ENCODE measurements at places on chromosomes 3 and 15. TPM values are rescaled to one million over a fixed set of nuclear protein-coding genes. Genes with fewer than 3 reads are reported as not detected.

GRCh38 chr3:39168156-39168780 lies 14.9 kb upstream of the CSRNP1 start:
- no peak for DNase-seq

DNA sequence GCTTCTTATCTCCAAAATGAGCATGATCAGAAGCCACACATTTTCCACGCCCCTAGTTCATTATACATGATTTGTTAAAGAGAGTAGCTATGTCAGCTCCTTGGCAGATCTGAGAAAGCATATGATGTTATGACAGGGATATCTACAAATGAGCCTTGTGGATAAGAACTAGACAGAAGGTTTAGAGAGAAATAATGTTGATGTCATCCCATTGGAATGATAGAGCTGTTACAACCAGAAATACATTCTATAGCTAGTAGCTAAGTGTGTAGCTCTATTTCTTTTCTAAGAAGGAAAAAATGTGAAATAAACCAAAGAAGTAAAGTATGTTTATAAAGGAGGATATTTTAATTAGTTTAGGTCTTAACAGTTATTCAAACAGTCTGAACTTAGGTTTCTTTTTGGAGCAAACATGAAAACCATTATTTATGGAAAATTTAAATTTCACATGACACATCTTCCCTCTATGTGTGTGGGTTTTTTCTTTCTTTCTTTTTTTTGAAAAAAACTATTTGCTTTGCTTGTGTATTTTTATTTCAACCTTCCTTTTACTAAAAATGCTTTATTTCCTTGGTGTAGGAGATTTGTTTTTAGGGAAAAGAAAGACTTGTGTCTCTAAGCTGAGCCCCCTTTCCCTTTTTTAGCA lies 167.7 kb downstream of the GHSR start:
- DNase-seq, result peak; percentile 79

- DNase-seq, result no peak
Observed at GRCh38 chr3:165545059-165545458, 292.2 kb downstream of the BCHE start.

Gene FOXL2NB
- total RNA-seq, result not detected

Gene GABRR3
- not detected for total RNA-seq

Gene SPATA12
- not detected for total RNA-seq

- DNase-seq, result peak; percentile 46
Observed at GRCh38 chr3:155853214-155854140, 750 bp downstream of the SLC33A1 start.

- DNase-seq, result no peak
Observed at GRCh38 chr15:71003319-71003718, 110.7 kb downstream of the LRRC49 start.

DNA sequence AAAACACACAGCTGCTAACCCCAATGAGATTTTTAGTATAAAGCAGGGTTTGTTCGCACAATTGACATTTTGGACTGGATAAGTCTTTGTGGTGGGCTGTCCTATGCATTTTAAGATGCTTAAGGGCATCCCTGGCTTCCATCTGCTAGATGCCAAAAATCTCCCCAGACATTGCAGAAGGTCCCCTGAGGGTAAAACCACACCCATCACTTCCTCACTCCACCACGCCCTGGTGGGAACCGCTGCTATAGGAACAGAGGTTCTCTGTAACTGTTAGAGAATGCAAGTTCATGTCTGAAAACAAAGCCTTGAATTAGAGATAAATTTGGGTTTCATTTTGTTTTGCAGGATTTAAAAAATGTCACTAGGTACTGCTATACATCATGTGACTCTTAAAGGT lies 67.7 kb downstream of the ARHGEF26 start:
- no peak for DNase-seq

Gene NRG4
- not detected for total RNA-seq

- DNase-seq, result peak; percentile 47
Observed at GRCh38 chr3:57017459-57017845, 43.0 kb upstream of the SPATA12 start.

Gene CCR8
- total RNA-seq, result not detected

- no peak for DNase-seq
Observed at GRCh38 chr15:76998663-76999285, 3.8 kb downstream of the PSTPIP1 start.

Gene MRAS
- 75.6 TPM for total RNA-seq

Gene ZCWPW2
- 0.79 TPM for total RNA-seq

- no peak for DNase-seq
Observed at GRCh38 chr15:34116620-34117019, 14.7 kb downstream of the PGBD4 start.

Gene RASSF1
- 21.1 TPM for total RNA-seq

DNA sequence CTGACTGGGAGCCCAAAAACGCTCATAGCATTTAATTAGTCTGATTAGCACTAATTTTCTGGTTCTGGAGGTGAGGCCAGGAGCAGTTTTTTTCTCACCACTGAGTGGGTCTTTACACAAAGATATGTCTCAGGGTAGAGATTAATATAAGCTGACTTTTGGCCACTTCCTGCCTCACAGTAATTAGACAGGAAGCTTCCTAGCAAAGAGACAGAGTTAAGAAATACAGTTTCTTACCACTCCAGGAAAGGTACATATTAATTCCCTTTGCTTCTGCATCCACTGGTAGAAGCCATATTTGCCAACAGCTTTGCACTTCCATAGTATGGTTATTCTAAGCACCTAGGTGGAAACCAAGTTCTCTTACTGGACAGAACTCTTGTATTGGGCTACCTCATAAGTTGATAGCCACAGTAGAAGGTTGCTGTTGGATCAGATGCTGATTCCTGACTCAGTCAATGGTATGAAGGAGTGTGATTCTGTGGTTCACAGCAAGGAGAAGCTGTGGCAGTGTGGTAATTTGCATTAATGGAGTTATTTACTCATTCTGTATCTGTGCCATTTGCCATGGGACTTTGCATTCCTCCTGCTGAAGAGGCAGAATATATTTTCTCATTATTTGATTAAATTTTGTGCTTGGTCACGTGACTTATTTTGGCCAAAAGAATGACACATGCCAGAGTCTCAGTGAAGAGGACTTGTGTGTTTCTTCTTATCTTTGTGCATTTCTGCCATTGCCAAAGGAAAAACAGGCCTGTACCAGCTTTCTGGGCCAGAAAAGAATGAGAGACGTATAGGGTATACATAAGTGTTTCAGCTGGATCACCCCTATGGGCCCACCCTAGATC lies 17.5 kb upstream of the ZBTB20 start:
- no peak for DNase-seq

GRCh38 chr3:43448098-43448497 lies 161.8 kb downstream of the SNRK start:
- no peak for DNase-seq

Gene CHST13
- not detected for total RNA-seq

DNA sequence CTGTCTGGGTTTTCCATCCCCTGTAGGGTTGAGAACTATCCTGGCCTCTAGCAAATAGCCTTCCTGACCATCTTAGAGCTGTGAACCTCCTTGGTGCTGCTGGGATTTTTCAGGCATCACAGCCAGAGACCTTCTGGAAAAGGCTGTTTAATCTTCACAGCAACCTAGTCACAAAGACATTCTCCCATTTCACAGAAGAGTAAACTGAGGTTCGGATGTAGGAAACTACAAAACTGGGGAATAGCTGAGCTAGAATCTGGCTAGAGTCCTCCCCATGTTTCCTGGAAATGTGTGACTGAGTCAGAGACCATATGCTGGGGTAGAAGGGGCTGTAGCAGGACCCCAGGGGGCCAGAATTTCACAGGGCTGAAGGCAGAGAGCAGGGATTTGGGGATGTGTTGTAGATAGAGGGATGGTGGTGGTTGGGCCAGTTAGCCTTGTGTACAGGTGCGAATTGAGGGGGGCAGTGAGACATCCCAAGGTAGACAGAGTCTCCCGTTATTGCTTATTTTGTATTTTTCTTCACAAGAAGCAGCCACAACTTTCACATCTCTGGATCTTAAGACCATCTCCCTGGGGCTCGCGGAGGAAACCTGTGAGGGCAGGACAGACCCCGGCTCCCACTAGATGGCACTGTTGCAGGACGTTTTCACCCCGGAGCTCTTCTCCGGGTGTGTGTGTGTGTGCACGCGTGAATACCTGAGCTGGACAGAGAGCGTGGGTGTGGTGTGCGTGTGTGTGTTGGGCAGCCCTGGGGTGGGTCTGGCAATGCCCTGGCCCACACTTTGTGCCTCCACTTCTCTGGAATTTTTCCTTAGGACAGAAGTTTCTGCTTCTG lies 66.9 kb upstream of the PRR23C start:
- DNase-seq, result peak; percentile 30

Gene SERPINI2
- total RNA-seq, result not detected

DNA sequence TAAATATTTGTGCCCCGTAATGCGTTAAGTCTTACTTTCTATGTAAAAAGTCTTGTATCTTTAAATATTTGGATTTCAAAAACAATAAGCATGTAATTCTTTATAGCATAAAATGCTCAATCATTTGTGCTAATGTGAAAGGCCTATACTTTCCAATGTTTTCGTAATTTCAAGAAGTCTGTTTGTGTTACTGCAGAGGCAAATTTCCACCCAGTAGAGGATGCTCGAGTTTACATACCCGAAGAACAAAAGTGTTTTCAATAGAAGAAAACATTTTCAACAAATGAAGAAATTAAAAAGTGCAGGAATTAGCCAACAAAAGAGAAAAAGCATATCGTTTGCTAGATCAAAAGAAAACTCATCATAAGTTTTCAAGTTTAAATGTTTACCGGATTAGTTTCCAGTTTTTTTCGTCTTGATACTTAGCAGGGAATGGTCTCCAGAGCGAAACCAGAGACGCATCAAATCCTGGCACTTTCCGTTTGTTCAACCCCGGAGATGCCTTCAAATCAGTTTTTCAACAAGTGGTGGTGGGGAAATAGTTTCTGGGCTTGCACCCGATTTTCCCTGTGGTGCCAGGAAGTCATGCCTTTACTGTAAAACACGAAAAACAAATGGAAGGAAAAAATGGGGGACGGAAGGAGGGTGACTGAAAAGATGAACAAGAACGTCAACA lies 1.0 kb downstream of the CGGBP1 start:
- peak; percentile 25 for DNase-seq

All from SJSA1 (cell line).